ENCODE measurements at places on chromosomes 12 and 14. TPM values are rescaled to one million over a fixed set of nuclear protein-coding genes. Genes with fewer than 3 reads are reported as not detected.

DNA sequence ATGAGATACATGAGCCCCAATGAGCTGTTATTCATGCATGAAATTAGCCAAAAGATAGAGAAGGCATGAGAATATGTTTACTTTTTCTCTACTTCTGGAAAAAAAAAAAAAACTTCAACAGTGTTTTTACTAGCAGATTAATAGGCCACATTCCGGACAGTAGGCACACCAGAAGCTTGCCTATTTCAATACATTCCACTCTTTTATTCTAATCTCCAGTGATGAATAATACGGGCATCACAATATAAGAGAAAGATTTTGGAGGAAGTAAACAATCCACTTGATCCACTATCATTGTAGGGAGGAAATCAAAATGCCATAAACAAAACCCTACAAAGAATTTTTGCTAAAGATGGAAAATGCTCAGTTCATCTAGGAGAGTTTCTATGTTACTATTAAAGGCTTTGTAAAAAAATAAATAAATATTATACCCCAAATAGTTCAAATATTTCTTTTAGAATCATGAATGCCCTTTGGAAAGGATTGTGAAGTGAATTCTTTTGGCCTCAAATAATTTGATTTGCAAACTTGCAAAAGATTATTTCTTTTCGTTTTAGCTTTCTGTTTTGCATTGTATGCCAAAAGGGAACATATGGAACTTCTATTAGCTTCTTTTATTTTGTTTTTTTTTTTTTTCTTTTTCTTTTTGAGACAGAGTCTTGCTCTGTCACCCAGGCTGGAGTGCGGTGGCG lies 232.6 kb downstream of the EPS8 start:
- no peak overlapping the region for H3K4me3 ChIP-seq
- DNase-seq, result no peak
- no peaks in the 10 kb centered on the region for H3K36me3 ChIP-seq
- no peaks in the 10 kb centered on the region for H3K27me3 ChIP-seq

DNA sequence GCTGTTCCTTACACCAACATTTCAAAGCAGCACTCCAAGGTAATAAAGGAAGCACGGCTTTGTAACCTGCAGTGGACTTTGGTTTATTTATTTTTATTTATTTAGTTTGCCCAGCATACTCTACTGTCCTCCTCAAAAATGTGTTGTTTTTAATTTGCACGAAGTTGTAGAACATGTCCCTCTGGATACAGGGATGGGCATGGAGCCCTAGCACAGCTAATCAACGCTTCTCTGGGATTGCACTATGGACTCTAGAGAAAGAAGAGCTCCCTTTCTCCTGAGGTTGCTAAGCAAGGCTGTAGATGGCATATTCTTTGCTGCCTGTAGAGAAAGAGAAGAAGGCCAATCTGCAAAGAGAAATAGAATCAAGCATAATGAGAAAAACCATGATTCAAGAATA lies 5.9 kb upstream of the ANAPC5 start:
- no peaks in the 10 kb centered on the region for H3K27me3 ChIP-seq
- no peak for DNase-seq
- no peak overlapping the region for H3K4me3 ChIP-seq
- peaks cover 4% of the 10 kb centered on the region for H3K4me1 ChIP-seq
- no peaks in the 10 kb centered on the region for H3K36me3 ChIP-seq

GRCh38 chr14:93072659-93073357 lies 42.9 kb downstream of the ITPK1 start:
- DNase-seq, result no peak
- H3K4me3 ChIP-seq, result no peak overlapping the region
- H3K27ac ChIP-seq, result peak overlapping the region; percentile 26
- H3K27me3 ChIP-seq, result no peaks in the 10 kb centered on the region

DNA sequence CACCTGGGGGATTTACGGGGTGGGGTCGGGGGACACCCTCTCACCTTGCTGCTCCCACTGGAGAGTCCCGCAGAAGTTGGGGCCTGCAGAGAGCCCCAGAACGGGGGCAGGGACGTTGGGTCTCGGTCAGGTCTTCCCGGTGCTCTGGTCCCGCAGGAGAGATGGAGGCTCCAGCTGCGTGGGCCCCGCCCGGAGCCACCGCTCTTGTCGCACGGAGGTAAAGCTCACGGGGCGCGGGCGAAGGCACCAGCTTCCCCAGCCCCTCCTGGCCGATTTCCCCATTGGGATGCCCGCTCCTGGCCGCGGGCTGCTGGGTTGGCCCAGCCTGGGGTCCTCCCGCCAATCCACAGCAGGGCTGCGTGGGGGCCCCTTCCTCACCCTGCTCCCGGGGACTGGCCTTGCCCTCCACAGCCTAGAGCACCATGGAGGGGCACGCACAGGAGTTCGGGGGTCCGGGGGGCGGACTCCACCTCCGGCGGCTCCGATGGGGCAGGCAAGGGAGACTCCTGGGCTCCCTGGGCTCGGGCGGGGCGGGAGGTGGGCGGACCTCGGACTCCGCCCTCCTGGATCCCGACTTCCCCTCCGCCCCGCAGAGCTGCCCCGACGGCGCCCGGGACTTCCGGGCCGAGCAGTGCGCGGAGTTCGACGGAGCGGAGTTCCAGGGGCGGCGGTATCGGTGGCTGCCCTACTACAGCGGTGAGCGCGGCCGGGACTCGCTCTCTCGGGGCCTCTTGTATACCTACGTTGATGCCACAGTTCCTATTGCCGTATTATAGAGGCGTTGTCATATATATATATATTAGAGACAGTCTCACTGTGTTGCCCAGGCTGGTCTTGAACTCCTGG lies 8.4 kb downstream of the PAPLN start:
- peak overlapping the region; percentile 63 for H3K4me3 ChIP-seq
- H3K36me3 ChIP-seq, result no peaks in the 10 kb centered on the region
- no peak overlapping the region for H3K27ac ChIP-seq
- H3K27me3 ChIP-seq, result no peaks in the 10 kb centered on the region
- peaks cover 34% of the 10 kb centered on the region for H3K4me1 ChIP-seq
- no peak for DNase-seq

DNA sequence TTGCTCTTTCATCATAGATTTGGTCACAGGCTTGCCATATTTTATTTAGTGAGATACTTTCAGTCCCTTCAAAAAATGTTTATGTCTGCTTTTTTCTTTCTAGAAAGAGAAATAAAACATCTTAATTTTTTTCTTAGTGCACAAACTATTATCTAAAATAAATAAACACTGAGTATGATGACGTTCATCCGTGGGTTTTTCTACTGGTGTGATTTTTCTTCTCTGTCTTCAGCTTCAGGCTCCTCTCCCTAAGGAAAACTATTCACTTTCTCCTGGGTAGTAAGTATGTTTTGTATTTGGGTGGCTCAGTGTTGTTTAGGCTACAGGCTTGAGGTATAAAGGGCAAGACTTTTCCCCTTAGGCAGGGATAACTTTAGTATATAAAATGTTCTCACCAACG lies 154.7 kb downstream of the DACT1 start:
- H3K36me3 ChIP-seq, result no peaks in the 10 kb centered on the region
- peaks cover 7% of the 10 kb centered on the region for H3K4me1 ChIP-seq
- no peak overlapping the region for H3K4me3 ChIP-seq
- no peak overlapping the region for H3K27ac ChIP-seq
- no peaks in the 10 kb centered on the region for H3K27me3 ChIP-seq
- DNase-seq, result no peak

GRCh38 chr12:14802721-14803010 lies 612 bp downstream of the WBP11 start:
- peaks cover 13% of the 10 kb centered on the region for H3K4me1 ChIP-seq
- no peaks in the 10 kb centered on the region for H3K27me3 ChIP-seq
- H3K4me3 ChIP-seq, result peak overlapping the region; percentile 87
- H3K27ac ChIP-seq, result peak overlapping the region; percentile 96
- no peak for DNase-seq
- H3K36me3 ChIP-seq, result peaks cover 1% of the 10 kb centered on the region

DNA sequence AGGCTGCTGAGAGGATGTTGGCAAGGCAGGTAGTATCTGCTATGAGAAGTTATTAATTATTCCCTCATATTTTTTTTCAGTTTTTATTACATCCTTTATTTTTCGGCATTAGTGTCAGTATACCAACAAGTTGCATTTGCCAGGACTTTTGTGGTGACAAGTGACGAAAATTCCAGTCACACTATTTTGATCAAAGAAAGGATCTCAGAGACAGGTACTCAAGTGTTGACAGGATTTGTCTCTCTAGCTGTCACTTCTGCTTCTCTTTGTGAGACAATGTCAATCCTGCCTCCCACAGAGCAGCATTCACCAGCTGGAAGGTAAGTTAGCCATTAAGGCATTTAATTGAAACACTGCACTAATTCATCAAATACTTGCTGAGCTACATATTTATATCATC lies 18.0 kb upstream of the IFNG start:
- no peaks in the 10 kb centered on the region for H3K36me3 ChIP-seq
- H3K27me3 ChIP-seq, result no peaks in the 10 kb centered on the region
- no peak overlapping the region for H3K4me3 ChIP-seq
- no peaks in the 10 kb centered on the region for H3K4me1 ChIP-seq
- H3K27ac ChIP-seq, result no peak overlapping the region

- H3K36me3 ChIP-seq, result no peaks in the 10 kb centered on the region
- no peaks in the 10 kb centered on the region for H3K4me1 ChIP-seq
- DNase-seq, result no peak
- no peak overlapping the region for H3K27ac ChIP-seq
- no peaks in the 10 kb centered on the region for H3K27me3 ChIP-seq
- H3K4me3 ChIP-seq, result no peak overlapping the region
Observed at GRCh38 chr12:90122681-90123080, 414.0 kb upstream of the ATP2B1 start.

Gene KRT78
- total RNA-seq, result 2.1 TPM

Gene ALX1
- total RNA-seq, result not detected

Gene PRR4
- total RNA-seq, result 2.1 TPM

Gene NOVA1
- 10.3 TPM for total RNA-seq

Data from esophagus muscularis mucosa (tissue), 4 donors.